Fibroblast of skin of right biceps (primary cell): ENCODE measurements at places on chromosomes 13 and 19.
A peak's percentile ranks its signal among the peaks of the same experiment; 100 is the strongest.

DNA sequence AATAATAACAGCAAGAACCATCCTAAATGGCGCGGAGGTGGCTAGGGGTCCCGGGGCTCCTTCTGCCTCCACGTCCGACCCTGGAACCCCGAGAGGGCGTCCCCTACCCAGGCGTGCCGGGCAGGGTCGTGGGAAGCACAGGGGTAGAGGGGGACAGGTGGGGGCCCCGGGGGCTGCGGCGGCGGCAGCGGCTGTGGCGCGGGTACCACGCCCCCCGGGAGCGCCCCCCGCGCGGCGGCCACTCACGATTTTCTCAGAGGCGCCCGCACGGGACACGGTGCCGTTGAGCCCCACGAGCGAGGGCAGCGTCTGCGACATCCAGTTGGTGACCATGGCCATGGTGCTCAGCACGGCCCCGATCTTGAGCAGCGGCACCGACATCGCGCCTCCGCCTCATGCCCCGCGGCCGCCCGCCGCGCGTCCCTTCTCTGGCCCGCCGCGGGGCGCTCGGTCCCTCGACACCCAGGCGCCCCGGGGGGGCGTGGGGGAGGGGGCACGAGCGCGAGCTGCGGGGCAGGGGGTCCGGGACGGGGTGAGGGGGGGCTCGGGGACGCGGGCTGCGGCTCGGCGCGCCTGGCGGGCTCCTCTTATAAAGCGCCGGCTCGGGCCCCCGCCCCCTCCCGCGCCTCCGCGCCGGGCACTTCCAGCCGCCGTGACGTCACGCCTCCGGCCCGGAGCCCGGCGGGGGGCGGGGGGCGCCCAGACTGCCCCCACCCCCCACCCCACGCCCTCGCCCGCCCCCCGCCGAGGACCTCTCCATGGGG, 22.9 kb downstream of the OLFM2 start:
- peak; percentile 38 for DNase-seq

- DNase-seq = peak; percentile 67
Measured at GRCh38 chr13:23671377-23671776, 101.2 kb downstream of the TNFRSF19 start.

DNA sequence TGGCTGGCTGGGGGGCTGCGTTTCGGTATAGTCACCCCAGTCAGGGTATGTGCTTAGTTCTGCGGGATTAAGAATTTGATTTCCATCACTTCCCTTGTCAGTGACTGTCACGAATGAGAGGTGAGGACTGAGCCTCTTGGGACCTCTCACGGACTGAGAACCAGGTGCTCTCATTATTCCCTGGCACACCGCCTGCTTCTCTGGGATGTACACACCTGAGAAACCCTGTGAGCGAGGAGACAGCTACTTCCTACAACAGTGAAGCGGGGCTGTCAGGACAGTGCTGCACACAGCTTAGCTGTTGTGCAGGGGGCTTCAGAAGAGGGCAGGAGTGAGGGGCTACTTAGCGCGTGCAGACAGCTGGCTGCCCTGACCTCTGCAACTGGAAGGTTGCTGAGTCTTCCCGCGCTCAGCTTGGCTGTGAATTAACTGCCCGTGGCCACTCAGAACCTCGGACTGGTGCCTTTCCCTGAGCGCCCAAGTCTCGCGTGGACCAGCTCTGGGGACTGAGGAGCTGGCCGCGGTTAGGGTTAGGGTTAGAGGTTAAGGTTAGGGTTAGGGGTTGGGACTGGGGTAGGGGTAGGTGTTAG, 65.3 kb upstream of the MCF2L start:
- DNase-seq = no peak

GRCh38 chr13:29496241-29496712, 99.2 kb downstream of the SLC7A1 start:
- no peak for DNase-seq

- DNase-seq = no peak
Measured at GRCh38 chr19:38812841-38813320, at the start of gene LGALS4. LGALS4 (minus strand) TSS chr19:38812945; CDS start chr19:38812886, 59 bp downstream.

- DNase-seq = no peak
Measured at GRCh38 chr19:8449830-8450229, 5.1 kb downstream of the HNRNPM start.

DNA sequence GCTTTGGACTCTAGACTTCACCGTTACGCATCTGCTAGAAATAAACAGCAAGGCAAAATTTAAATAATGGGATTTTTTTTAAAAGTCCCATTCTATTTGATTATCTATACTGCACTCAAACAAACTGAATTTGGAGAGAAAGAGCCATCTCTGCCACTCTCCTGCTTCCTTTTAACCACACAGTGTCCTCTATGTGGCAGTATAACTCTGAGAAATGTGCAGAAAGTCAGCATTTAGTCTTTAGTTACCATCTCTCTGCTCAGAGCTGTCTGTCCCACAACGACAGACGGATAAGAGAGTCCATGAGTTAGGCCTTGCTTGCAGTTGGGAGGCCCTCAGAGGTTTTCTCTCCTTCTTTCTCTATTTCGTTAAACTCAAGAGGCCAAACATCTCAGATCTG, 21.2 kb downstream of the CCNA1 start:
- DNase-seq = peak; percentile 28

GRCh38 chr19:57701625-57702024, 7.4 kb downstream of the ZNF154 start:
- no peak for DNase-seq

DNA sequence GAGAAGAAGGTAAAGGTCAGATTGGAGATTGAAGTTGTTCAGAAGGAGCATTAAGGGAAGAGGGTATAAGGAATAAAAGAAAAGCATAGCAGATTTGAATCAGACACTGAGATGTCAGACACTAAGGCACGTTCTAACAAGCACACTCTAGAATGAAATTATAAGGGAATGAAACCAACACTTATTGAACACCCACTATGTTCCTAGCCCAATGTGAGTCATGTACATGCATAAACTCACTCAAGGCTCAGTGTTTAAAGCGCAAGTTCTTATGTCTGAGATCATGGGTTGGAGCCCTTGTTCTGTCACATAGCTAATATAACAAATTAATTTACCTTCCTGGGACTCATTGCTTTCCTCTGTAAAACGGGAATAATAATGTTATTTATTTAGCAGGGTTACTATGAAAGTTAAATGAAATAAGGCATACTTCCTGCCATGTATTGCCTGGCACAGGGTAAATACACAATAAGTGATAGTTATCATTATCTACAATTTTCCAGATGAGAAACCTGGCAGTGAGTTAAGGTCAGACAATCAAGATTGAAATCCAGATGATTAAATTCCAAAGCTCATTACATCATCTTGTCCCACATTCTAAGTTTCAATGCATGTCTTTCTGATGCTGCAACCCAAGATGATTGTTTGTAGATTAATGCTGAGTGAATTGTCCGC, 68.3 kb upstream of the DACH1 start:
- no peak for DNase-seq

DNA sequence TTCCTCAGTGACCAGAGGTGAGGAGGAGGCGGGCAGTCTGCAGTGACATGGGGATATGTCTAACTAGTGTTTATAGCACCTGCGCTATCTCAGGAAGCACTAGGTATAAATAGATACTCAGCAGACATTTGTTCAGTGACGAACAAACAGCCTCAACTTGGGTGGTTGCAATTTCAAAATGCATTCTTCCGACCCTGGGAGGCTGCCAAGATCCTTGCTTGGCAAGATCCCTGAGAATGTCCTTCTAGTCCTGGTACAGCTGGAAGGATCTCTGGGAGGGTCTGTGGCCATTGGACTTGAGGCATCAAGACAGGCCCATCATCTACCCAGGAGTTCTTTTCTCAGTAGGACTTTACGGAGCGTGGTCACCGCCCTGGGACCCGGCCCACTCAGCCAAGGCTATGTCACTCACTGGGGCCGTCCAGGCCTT, 299.5 kb downstream of the ZNF536 start:
- peak; percentile 14 for DNase-seq

DNA sequence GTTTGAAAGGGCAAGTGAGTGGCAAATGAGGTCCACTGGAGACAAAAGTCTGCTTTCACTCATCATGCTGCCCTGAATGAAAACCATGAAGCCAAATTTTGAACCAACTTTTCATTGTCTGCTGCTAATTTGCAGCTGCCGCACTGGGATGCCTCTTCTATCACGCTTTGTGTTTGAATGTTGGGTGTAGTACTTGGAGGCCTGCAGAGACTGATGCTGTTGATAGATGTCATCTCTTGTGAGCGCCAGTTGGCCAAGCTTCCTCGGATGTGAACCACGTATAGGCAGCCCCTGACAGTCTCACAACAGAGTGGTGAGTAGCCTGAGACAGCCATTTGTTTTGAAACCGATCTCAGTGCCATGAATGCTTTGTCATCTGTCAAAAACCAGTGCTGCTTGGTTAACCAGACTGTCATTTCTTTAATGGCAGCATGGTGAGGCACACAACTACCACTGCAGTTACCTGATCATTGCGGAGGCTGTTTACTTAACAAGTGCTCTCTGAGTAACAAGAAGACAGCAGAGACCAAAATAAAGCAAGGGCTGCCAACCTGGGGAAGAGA, 31.2 kb upstream of the SLC10A2 start:
- DNase-seq = no peak

- no peak for DNase-seq
Measured at GRCh38 chr19:17754634-17755442, 3.6 kb downstream of the FCHO1 start.

DNA sequence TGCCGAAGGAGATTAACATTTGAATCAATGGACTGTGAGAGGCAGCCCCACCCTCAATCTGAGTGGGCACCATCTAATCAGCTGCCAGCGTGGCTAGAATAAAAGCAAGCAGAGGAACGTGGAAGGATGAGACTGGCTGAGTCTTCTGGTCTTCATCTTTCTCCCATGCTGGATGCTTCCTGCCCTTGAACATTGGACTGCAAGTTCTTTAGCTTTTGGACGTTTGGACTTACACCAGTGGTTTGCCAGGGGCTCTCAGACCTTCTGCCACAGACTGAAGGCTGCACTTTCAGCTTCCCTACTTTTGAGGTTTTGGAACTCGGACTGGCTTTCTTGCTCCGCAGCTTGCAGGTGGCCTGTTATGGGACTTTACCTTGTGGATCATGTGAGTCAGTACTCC, 14.7 kb downstream of the NHLRC3 start:
- no peak for DNase-seq

DNA sequence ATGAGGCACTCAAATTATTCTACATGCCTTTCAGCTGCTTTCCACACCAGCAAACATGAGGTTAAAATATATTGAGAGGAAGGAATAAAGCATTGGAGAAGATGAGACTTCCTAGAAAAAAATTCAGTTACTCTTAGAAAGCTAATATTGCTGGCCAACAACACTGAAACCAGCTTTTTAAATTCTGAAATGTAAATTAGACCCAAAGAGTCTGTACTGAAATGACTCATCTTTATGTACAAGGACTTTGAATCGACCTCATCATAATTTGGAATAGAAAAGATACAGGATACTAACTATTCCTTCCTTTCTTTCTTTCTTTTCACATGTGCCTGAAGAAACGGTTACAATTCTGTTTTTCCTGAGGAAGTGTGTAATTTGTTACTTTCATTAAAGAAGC, 6.5 kb upstream of the HSPH1 start:
- no peak for DNase-seq

- DNase-seq = no peak
Measured at GRCh38 chr13:32423592-32423991, 4.3 kb downstream of the N4BP2L1 start.

- DNase-seq = peak; percentile 15
Measured at GRCh38 chr19:35545855-35546381, 492 bp downstream of the TMEM147 start.

DNA sequence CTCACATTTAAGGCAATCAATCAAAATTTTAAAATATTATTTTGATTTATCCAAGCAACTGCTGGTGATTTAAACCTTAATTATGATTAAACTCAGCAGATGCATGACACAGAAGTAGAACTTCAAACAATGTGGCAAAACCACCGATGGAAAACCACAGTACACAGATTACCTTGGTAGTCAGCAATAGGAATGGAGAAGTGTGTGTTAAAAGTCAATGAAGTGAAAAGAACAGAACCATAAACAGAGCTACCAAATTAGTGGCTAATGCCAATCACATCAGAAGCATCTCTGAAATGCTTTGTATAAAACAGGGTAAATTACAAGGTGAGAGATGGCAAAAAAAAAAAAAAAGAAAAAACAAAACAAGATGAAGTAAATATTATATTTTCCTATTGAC, 31.2 kb downstream of the KATNAL1 start:
- DNase-seq = no peak

GRCh38 chr13:22874839-22875238, 305.9 kb upstream of the SGCG start:
- DNase-seq = no peak

DNA sequence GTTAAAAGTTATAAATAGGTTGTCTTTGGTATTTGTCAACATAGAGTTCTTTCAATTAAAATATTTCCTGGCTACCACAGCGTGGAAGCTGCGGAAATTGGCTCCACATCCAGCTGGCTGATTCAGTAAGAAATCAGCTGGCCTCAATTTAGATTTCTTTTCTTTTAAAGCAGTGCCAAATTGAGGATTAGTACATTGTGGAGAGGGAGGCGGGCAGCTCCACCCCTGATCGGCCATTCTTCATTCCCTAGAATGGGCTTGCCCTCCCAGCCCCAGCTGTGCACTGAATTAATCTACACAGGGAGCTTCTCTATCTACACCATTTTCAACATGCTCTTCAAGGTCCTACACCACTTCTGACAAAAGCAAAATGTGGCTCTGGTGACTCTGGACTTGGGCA, 624.8 kb downstream of the DACH1 start:
- DNase-seq = peak; percentile 2

DNA sequence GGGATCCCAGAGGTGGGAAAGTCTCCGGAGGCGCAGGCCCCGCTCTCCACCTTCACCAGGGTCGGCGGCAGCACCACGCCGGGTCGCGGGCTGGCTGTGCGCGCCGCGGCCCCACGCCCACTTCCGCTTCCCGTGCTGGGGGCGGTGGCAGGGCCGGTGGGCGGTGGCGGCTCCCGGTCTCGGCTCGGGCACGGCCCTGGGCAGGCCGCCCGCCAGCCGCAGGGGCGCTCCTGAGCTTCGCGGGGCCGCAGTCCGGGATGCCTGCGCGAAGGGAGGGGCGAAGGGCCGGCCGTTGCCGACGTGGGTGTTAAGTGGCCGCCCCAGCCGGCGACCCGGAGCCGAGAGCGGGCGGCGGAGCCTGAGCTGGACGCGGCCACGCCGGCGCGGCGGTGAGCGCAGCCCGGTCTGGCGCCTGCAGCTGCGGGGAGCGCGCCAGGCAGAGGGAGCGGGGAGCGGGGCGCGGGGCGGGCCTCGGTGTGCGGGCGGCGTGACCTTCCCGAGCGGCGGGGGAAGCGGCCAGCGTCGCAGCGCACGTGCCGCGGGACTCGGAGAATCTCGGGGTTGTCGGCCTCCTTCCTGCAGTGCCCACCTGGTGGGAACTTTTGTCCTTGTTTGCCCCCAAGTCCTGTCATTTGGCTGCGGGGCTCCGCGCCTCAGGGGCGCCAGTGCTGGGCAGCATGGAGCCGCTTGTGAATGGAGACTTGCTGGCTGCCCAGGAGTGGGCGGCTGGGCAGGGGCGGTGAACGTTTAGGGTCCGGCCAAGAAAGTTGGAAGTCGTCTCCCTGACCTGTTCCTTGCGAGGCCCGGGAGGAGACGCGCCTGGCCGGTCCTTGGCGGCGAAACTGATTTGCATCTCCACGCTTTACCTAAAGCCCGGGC, at the start of gene SLC25A15:
Gene SLC25A15, plus strand, starts transcription at position 337 of the 879 bp plus-strand sequence. CDS start 3,616 bp downstream, outside the sequence.
- DNase-seq = peak; percentile 82

- peak; percentile 28 for DNase-seq
Measured at GRCh38 chr19:39845584-39845932, 621 bp downstream of the FBL start.

- DNase-seq = no peak
Measured at GRCh38 chr19:3465552-3465951, 14.8 kb downstream of the SMIM24 start.
